ENCODE measurements at places on chromosomes 11 and 22. TPM values are rescaled to one million over a fixed set of nuclear protein-coding genes. Genes with fewer than 3 reads are reported as not detected.

Gene SLC22A8
- total RNA-seq = not detected

Gene KRTAP5-11
- total RNA-seq = not detected

- DNase-seq = no peak
- peak overlapping the region; percentile 98 for H3K27ac ChIP-seq
- peaks cover 56% of the 10 kb centered on the region for H3K4me1 ChIP-seq
Observed at GRCh38 chr22:38699784-38700183, 959 bp downstream of the JOSD1 start.

- no peak overlapping the region for H3K4me3 ChIP-seq
- no peaks in the 10 kb centered on the region for H3K4me1 ChIP-seq
- no peaks in the 10 kb centered on the region for H3K36me3 ChIP-seq
- H3K27me3 ChIP-seq = peaks cover 6% of the 10 kb centered on the region
Observed at GRCh38 chr11:41018224-41018623, 441.2 kb downstream of the LRRC4C start.

GRCh38 chr22:40922484-40923303 lies 28.5 kb upstream of the RBX1 start:
- DNase-seq = no peak
- peaks cover 3% of the 10 kb centered on the region for H3K4me1 ChIP-seq
- peaks cover 22% of the 10 kb centered on the region for H3K36me3 ChIP-seq
- H3K4me3 ChIP-seq = no peak overlapping the region

DNA sequence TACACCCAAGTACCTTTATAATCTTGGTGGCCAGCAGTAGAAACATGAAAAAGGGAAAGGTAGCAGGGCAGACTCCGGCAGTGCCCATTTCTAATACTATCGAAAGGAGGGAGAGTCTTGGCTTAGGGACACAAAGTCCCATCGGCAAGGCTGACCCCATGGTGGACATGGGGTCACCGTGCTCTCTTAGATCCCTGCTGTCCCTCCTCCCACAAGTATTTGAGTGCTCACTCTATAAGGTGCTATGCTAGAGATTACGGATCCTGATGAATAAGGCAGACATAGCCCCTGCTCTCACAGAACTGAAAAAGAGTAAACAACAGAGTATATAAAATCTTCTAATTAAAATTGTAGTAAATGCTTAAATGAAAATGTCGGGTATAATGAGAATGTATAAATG lies 172.4 kb upstream of the PITPNB start:
- no peak for DNase-seq
- no peaks in the 10 kb centered on the region for H3K27me3 ChIP-seq
- peaks cover 5% of the 10 kb centered on the region for H3K4me1 ChIP-seq
- no peak overlapping the region for H3K27ac ChIP-seq

- no peak overlapping the region for H3K4me3 ChIP-seq
- H3K36me3 ChIP-seq = no peaks in the 10 kb centered on the region
- peaks cover 19% of the 10 kb centered on the region for H3K27me3 ChIP-seq
- peaks cover 30% of the 10 kb centered on the region for H3K4me1 ChIP-seq
- peak overlapping the region; percentile 52 for H3K27ac ChIP-seq
Observed at GRCh38 chr11:130601141-130601540, 152.7 kb downstream of the ADAMTS15 start.

Measured in mesothelial cell of epicardium (in vitro differentiated cells).